ENCODE measurements at places on chromosomes 1 and 21. TPM values are rescaled to one million over a fixed set of nuclear protein-coding genes. Genes with fewer than 3 reads are reported as not detected.

The LRRIQ3 gene
- polyA plus RNA-seq: 0.44 TPM

The LY9 gene
- polyA plus RNA-seq: 0.34 TPM

The LYPD8 gene
- not detected for polyA plus RNA-seq

The TSACC gene
- polyA plus RNA-seq: 1.5 TPM

The C21orf58 gene
- polyA plus RNA-seq: 8.2 TPM

Measured in forelimb muscle (tissue), 1 donor.